Stimulated activated CD4-positive, alpha-beta T cell treated with anti-CD3 and anti-CD28 coated beads, TNF-alpha, amount 100 ng/mL, for 1 hour (primary cell): ENCODE measurements at places on chromosomes 3 and 15.

GRCh38 chr3:156445117-156446090 is 109.5 kb downstream of the SSR3 start:
- no peak for DNase-seq

DNA sequence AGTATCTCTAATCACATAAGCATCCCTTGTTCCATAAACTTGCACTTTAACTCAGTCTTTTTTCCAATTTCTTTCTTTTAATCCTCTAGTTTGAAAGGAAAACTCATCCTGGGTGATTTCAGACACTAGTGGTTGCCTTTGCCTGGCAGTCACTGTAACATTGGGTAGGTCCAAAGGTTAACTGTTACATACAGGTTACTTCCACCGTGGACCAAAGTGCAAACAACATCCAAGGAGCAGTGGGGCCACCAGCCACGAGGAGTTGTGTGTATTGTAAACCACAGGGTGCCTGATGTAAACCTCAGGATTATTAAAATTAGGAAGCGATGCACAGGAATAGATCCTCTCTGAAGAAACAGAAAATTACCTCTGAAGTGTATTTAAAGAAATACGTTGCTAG is 75.0 kb downstream of the HCN4 start:
- no peak for DNase-seq

GRCh38 chr3:151733613-151734012 is at the start of gene AADACL2:
TSS of gene AADACL2 (plus strand) at chr3:151733927. CDS start at chr3:151734036, 109 bp downstream.
- no peak for DNase-seq

DNA sequence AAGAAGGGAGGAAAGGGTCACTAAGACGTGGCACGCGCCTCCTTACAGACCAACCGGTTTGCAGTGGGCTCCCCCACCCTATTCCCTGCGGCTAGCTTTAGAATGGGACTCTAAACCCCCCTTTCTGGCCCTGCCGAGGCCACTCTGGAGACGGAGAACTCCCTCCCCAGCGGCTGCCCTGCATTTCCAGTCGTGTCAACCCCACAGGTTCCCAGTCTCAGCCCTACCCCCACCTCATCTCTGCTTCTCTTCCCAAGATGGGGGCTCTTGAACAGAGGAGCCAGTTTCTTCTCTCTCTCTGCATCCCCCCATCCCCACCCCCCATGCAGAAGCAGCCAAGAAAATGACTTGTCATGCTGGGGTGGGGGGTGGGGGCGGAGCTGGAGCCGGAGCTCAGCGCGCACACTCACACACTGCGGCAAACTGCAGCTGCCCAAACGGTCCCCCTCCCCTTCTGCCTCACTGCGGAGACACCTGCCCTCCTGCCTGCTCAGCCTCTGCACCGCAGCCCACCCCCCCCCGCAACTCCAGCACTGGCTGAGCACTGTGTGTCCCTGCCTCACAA is 871 bp downstream of the MAP1A start:
- DNase-seq, result no peak

GRCh38 chr15:97461226-97461625 is 499.3 kb upstream of the ARRDC4 start:
- no peak for DNase-seq

DNA sequence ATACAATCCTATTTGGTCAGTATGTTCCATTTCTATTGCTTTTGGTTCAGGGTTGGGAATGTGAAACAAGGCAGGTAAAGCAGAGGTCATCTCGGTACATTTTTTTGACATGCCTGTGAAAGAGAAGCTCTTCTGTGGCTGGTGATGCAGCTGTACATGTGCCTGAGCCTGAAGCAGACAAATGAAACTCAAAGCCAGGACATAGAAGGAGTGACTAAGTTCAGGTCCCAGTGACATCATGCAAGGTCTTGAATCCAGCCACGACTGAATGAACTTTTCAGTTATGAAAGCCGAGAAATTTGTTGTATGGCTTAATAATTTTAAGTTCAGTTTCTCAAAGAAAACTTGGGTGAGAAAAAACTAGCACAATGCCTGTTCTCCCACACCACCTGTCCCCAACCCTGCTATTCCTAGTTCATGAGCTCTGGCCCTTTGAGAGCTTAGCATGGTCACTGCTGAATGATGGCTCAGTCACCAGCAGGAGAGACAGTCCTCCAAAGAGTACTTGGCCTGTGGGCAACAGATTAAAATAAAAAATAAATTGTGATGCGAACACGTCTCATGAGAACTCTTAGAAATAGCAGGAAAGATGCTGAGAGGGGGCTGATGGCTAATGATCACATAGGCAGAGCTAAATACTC is 600.2 kb upstream of the GRM7 start:
- DNase-seq, result no peak

GRCh38 chr15:66138892-66139590 is 114.5 kb downstream of the MEGF11 start:
- DNase-seq, result no peak
